Muscle of back (tissue), 13 donors: ENCODE measurements at places on chromosomes 1 and 21. TPM values are rescaled to one million over a fixed set of nuclear protein-coding genes. Genes with fewer than 3 reads are reported as not detected.

DNA sequence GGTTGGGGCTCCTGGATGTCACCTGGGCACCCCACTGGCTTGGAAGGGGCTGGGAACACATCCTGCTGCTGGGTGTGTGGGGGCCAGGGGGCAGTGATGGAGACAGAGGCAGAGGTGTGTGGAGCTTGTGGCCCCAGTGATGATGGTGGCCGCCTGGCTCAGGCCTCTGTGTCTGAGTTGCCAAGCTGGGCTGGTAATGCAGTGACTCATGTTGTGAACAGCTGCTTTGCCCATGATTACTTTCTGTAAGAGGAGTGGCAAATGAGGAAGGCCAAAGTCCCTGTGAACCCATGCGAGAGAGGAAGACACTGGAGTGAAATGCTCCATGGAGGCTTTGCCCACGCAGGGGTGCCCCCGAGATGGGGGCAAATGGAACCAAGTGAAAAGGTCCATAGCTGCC, 86.8 kb downstream of the KCNJ6 start:
- DNase-seq: no peak

- no peak for DNase-seq
Measured at GRCh38 chr1:246678816-246679793, 45.1 kb upstream of the SCCPDH start.

- no peak for DNase-seq
Measured at GRCh38 chr1:190243056-190243455, 234.6 kb downstream of the BRINP3 start.

Gene LRRC39
- polyA plus RNA-seq: 244 TPM

- no peak for DNase-seq
Measured at GRCh38 chr1:202571719-202572339, 138.4 kb downstream of the SYT2 start.
